ENCODE measurements at places on chromosomes 6 and 20. TPM values are rescaled to one million over a fixed set of nuclear protein-coding genes. Genes with fewer than 3 reads are reported as not detected.

Gene DAAM2
- total RNA-seq = 96.0 TPM

Gene HCRTR2
- not detected for total RNA-seq

Gene COL21A1
- total RNA-seq = 23.1 TPM

Gene LYRM2
- 20.1 TPM for total RNA-seq

Gene BMP2
- 10.3 TPM for total RNA-seq

Gene RSPH9
- total RNA-seq = 0.83 TPM

Gene PRR18
- total RNA-seq = not detected

Gene RPRD1B
- total RNA-seq = 23.7 TPM

Gene WFDC5
- total RNA-seq = not detected

Gene PRKN
- total RNA-seq = 1.1 TPM

Gene BNIP5
- not detected for total RNA-seq

Gene TRIM31
- total RNA-seq = not detected

Gene C6orf52
- total RNA-seq = not detected

Gene HLA-DRB1
- 1.3 TPM for total RNA-seq

Gene DACT2
- 0.07 TPM for total RNA-seq

Gene GTF3C6
- 34.9 TPM for total RNA-seq

Gene AIF1
- not detected for total RNA-seq

Gene OPRM1
- total RNA-seq = not detected

Gene RBM38
- 4.8 TPM for total RNA-seq

Gene EMILIN3
- not detected for total RNA-seq

Gene PBOV1
- not detected for total RNA-seq

Gene THBD
- total RNA-seq = 52.5 TPM

Gene MEI4
- not detected for total RNA-seq

Gene PDYN
- not detected for total RNA-seq

Gene PHF1
- 30.0 TPM for total RNA-seq

Gene CITED2
- 143 TPM for total RNA-seq

Gene KIAA1755
- 4.7 TPM for total RNA-seq

Gene C20orf96
- 5.0 TPM for total RNA-seq

Gene KCNS1
- total RNA-seq = 1.4 TPM

Gene CST5
- total RNA-seq = not detected

All from smooth muscle cell of the pulmonary artery (primary cell).